Stimulated activated CD4-positive, alpha-beta T cell treated with anti-CD3 and anti-CD28 coated beads, Interleukin-2, amount 100 ng/mL, for 4 hours (primary cell): ENCODE measurements at places on chromosomes 13 and 19.

- DNase-seq: no peak
Measured at GRCh38 chr13:98917116-98917515, 60.7 kb downstream of the DOCK9 start.

DNA sequence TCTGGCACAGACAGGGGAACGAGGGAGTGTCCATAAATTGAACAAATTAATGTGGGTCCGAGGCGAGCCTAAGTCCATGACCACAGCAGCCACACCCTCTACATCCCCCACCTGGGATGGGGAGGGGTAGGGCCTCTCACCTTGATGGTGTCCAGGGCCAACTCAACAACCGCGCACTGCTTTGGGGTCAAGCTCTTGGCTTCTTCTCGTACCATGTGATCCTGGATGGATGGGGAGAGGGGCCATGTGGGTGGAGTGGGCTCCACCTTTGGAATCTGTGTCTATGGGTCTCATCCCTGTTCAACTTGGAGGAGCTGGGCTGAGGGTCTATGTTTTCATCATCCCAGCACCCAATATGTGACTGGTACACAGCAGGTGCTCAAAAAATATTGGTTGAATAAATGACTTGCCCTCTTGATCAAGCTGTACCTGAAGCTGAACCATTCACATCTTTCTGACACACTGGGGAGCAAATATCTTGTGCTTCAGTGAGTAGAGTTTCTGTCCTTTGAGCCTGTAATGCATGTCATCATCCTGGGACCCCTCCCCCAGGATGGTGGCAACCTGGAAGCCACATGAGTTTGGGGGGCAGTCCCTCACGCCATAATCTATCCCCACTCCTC is 62.9 kb downstream of the COLGALT1 start:
- DNase-seq: no peak

GRCh38 chr19:17325881-17326594 is 8.6 kb downstream of the ANO8 start:
- DNase-seq: no peak

GRCh38 chr19:6196361-6196760 is 60.9 kb downstream of the ACSBG2 start:
- no peak for DNase-seq

- no peak for DNase-seq
Measured at GRCh38 chr13:110306340-110306959, 507 bp downstream of the COL4A1 start.

GRCh38 chr19:49417088-49417487 is 6.2 kb downstream of the PTH2 start:
- DNase-seq: no peak

GRCh38 chr19:37980419-37981170 is 73.6 kb downstream of the SIPA1L3 start:
- no peak for DNase-seq

GRCh38 chr13:50261130-50261901 is 246.1 kb downstream of the KCNRG start:
- DNase-seq: no peak

DNA sequence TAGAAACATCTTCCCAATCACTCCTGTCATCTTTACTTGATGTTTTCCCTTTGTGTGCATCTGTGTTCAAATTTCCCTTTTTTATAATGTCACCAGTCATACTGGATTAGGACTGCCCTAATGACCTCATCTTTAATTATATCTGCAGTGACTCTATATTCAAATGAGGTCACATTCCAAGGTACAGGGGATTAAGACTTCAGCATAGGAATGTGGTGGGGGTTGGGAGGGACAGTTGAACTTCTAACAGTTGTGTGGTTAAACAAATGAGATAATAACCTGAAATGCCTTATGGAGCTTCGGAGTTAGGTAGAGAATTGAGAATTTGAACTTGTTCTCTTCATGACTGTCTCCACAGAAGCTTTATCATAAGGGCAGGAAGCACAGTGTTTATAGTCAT is 23.0 kb downstream of the PAN3 start:
- no peak for DNase-seq
